ENCODE measurements at places on chromosomes 7 and 10.

GRCh38 chr10:70843776-70844489 is 28.2 kb downstream of the SGPL1 start:
- DNase-seq, result no peak

- DNase-seq, result no peak
Observed at GRCh38 chr7:78095549-78095948, 297.0 kb downstream of the PHTF2 start.

DNA sequence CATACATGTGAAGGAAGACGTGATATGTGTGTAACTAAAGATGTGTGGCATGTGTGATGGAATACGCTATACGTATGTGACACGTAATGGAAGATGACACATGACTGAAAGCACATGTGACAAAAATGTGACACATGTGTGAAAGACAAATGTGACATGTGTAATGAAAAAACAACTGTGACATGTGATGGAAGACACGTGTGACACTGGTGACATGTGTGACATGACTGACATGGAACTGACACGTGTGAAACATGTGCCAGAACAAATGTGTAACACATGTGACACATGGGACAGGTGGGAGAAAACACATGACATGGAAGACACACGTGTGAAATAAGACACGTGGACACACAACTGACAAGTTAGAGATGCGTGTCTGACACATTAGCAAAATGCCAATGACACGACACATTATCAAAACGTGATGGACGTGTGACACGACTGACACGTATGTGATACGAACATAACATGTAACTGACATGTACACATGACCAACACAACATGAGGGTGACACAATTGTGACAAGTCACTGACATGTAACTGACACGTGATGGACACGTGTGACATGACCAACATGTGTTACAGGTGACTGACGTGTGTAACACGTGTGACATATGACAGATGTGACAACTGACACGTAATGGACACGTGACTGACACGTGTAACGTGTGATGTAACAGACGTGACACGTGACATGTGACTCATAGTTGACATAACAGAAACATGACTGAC is 24.4 kb downstream of the CRPPA start:
- DNase-seq, result no peak

DNA sequence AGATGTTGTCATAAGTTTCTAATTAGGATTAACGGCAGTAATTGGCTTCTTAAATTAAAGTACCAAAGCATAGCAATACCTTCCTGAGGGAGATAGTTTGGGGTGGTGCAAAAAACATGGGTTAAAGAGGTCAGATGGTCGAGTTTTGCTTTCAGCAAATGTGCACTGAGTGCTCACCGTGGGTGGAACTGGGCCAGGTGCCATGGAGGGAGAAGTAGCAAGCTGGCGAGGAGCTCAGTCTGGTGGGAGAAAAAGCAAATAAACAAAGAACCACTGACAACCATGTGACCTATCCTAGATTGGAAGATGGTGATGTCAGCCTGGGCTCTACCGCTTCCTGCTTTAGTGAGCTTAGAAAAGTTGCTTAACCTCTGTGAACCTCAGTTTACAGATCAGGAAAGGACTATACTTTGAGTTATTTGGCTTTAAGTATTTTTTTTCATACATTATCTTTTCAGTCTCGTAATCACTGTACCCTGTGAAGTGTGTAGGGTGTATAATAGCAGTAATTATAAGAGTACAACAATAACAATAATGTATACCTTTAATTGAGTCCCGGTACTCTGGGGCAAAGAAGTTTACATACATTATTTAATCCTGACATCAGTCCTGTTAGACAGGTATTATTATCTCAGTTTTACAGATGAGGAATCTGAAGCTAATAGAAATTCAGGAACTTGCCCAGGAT is 69.0 kb upstream of the PDCD4 start:
- no peak for DNase-seq

GRCh38 chr7:77699056-77699455 is 2.8 kb downstream of the RSBN1L start:
- DNase-seq, result no peak

- no peak for DNase-seq
Observed at GRCh38 chr10:103284170-103284569, 7.2 kb downstream of the INA start.

GRCh38 chr10:97049670-97050069 is 136.1 kb downstream of the SLIT1 start:
- no peak for DNase-seq

GRCh38 chr10:74753442-74754211 is 72.8 kb upstream of the KAT6B start:
- peak; percentile 46 for DNase-seq

DNA sequence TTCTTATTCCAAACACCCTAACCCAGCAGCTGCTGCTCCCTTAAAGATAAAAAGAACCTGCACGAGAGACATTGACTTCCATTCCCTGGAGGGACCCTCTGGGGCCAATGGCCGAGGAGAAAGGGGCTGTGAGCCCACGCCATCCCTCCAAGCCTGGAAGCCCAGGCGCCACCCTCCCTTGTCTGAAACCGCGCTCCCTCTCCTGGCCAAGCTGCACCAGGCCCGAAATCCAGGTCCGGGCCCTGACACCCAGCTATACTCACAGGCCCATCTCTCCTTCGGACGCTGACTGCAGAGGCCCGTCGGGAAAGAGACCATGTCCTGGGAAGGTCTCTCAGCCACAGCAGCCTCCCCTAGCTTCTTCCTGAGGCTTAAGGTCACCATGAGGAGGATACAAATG is 196.5 kb downstream of the PTPRN2 start:
- no peak for DNase-seq

- no peak for DNase-seq
Observed at GRCh38 chr7:127654404-127655394, 2.7 kb downstream of the SND1 start.

- no peak for DNase-seq
Observed at GRCh38 chr7:55533050-55533728, 39.1 kb downstream of the VOPP1 start.

DNA sequence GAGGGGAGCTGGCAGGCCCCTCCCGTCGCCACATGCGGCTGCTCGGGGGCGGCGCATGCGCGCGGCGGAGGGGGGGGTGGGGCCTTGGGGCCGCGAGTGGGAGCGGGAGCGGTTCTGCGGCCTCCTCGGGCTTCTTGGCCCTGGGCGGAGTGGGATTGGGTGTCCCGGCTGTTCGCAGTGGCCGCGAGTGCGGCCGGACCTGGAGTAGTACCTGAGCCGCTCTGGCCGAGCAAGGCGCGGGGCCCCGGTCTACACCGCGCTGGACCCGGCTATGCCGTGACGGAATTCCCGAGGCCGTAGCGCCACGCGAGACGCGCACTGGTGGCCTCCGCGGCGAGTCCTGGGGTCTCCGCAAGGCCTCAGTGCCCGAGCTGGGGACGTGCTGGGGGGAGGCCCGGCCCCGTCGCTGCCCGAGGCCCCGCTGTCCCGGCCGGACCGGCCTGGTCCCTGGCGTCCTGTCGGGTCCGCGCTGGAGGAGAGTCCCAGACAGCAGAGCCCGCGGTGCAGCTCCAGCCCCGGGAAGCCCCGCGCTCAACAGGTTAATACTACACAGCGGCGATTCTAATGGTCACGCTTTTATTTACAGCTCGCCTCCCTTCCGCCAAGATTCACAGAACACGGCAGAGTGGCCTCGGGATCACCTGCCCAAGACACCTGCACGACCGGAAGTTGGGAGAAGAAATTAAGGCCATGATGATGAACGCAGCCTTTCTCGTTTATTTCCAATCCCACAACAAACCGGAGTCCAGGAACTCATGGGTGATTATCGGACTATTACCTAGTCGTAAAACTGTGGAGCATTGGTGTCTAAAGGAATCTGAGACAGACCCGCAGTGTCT is 671 bp upstream of the PAXIP1 start:
- peak; percentile 93 for DNase-seq

DNA sequence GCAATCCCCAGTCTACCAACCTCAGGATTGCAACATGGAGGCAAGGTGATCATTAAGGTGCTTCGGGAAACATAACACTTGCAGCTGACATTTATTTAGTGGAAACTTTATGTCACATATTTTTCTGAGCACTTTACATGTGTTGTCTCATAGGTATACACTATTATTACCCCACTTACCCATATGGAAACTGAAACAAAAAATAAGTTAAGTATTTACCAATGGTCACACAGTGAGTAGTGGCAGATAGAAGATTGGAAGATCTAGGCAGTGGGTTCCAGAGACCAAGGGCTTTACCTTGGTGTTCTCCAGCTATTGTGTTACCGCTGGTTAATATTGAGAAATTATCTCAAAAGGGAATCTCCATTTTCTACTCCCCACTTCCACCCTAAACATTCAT is 1279.1 kb upstream of the SORCS1 start:
- no peak for DNase-seq

DNA sequence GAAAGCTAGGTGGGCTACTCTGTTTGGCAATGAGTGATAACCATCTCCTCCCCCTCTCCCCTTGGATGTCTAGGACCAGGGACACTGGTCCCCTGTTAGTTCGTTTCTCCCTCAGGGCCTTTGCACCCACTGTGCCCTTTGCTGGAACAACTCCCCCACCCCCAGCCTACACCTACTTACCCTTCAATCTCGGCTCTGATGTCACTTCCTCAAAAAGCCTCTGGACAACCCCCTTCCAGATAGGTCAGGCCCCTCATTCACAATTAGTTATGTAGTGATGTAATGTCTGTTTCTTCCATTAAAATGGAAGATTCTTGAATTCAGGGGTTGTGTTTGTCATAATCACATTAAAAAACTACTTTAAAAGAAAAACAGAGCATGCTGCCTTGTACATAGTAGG is 152.9 kb downstream of the SNX10 start:
- no peak for DNase-seq

DNA sequence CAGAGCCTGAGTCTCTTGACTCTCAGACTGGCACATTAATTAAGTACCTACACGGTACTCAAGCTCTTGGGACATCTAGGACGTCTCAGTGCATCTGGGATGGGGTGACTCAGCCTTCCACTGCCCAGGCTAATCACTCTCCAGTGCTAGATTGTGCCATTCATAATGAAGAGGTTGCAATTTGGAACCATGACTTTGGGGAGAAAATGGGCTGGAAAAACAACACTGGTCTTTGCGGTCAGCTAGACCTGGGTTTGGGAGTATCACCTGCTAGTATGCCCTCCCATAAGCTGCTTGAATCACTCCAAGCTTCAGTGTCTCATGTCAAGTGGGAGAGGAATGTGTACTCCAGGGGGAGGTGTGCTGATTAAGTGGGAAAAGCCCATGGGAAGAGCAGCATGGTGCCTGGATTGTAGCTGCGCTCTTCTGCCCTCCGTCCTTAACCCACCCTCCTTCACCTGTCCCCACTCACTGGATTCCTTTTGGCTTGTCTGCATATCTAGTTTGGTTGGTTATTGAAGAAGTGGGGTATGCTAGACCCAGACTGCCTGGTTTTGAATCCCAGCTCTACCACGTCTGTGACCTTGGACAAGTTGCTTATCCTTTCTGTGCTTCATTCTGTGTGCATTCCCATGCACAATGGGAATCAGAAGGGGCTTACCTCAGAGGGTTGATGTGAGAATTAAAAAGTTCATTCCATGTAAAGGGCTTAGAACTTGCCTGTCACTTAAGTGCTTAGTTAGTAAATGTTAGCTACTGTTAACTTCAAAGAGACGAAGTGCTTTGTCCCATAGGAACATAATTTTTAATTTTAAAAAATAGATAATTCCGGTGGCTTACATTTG is 3.8 kb downstream of the NFE2L3 start:
- no peak for DNase-seq

DNA sequence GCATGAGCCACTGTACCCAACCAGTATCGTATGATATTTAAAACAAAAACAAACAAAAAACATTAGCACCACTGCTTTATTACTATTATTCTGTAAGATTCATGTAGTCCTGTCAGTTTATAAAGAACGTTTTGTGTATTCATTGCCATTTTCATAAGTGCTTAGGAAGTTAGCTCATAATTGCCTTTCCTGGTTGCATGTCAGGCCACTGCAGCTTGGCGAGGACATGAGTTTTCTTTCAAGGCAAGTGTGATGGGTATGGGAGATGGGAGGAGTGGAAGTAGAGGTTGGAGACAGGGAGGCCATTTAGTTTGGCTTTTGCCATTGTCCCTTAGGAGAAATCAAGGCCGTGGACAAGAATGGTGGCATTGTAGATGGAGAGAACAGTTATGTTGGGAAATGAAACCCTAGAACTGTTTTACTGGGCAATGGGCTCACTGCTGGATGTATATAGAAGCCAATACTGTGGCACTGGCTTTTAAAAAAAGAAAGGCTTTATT is 48.9 kb downstream of the TYW1 start:
- DNase-seq, result no peak

GRCh38 chr10:77983384-77984341 is 45.7 kb downstream of the POLR3A start:
- DNase-seq, result no peak

- no peak for DNase-seq
Observed at GRCh38 chr7:159130820-159131219, 13.8 kb downstream of the VIPR2 start.

DNA sequence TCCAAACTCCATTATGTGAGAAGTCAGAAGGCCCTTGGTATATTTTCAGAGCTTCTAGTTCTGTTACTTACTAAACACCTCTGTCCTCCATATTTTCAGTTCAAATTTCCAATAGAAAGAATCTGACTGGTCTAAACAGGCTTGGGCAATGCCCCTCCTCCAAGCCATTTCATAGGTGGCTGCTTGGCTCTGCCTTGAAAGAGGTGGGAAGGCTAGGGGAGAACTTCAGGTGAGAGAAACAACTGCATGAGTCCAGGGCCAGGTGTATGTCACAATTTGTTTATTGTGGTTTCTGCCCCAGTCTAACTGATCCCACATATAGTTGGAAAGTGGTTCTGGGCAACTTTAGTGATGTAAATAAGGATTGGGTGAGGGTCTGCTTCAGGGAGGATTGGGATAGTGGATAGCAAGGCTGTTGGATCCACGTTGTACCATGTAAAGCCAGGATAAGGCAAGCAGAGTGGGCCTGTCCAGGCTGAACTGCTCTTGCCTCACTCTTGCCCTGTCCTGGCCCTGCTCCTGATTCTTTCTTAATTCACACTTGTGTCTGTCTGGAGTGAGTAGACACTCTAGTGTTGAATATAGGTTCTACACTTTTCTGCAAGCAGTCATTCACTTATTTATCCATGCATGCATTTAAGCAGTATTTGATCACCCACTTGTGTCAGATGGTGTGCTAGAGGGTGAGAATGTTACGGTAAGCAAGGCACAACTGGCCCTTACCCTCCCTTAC is 67.5 kb upstream of the COMTD1 start:
- no peak for DNase-seq

DNA sequence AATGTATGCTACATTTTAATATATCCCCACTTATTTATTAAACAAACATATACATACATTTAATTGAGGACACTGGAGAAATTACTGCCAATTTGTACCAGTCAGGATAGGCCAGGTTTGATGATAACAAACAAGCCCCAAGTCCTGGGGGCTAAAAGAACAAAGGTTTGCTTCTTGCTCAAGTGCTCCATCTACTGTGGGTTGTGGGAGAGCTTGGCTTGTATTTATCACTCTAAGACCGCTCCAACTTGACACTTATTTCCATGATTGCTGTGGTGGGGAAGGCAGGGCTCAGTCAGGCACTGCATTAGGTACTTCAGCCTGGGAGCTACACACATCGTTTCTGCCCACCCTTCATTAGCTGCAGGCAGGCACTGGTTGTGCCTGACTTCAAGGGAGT is 136.6 kb upstream of the ZNF32 start:
- DNase-seq, result no peak
